ENCODE measurements at places on chromosomes 7 and 10. TPM values are rescaled to one million over a fixed set of nuclear protein-coding genes. Genes with fewer than 3 reads are reported as not detected.

ZNF804B gene
- 0.05 TPM for total RNA-seq

GPR26 gene
- total RNA-seq = not detected

NPTX2 gene
- total RNA-seq = 0.43 TPM

SUGCT gene
- total RNA-seq = 3.1 TPM

SH2D4B gene
- not detected for total RNA-seq

LIMK1 gene
- total RNA-seq = 13.6 TPM

Data from cardiac septum (tissue), 1 donor.